Large intestine (tissue), 12 donors: ENCODE measurements at places on chromosomes 11 and 22. TPM values are rescaled to one million over a fixed set of nuclear protein-coding genes. Genes with fewer than 3 reads are reported as not detected.

CARD18 gene
- polyA plus RNA-seq, result not detected

MAJIN gene
- polyA plus RNA-seq, result 0.09 TPM

PTGDR2 gene
- 5.0 TPM for polyA plus RNA-seq

F2 gene
- polyA plus RNA-seq, result 0.28 TPM

ZNF280B gene
- polyA plus RNA-seq, result 2.3 TPM

ZNRF3 gene
- 8.2 TPM for polyA plus RNA-seq

OR4D5 gene
- polyA plus RNA-seq, result not detected

GSTT2B gene
- polyA plus RNA-seq, result 4.6 TPM

SLC29A2 gene
- 13.2 TPM for polyA plus RNA-seq

FOLR2 gene
- 15.0 TPM for polyA plus RNA-seq

C11orf91 gene
- polyA plus RNA-seq, result not detected

DGCR2 gene
- 53.1 TPM for polyA plus RNA-seq
